ENCODE measurements at places on chromosomes 16 and 17.
A peak's percentile ranks its signal among the peaks of the same experiment; 100 is the strongest.

DNA sequence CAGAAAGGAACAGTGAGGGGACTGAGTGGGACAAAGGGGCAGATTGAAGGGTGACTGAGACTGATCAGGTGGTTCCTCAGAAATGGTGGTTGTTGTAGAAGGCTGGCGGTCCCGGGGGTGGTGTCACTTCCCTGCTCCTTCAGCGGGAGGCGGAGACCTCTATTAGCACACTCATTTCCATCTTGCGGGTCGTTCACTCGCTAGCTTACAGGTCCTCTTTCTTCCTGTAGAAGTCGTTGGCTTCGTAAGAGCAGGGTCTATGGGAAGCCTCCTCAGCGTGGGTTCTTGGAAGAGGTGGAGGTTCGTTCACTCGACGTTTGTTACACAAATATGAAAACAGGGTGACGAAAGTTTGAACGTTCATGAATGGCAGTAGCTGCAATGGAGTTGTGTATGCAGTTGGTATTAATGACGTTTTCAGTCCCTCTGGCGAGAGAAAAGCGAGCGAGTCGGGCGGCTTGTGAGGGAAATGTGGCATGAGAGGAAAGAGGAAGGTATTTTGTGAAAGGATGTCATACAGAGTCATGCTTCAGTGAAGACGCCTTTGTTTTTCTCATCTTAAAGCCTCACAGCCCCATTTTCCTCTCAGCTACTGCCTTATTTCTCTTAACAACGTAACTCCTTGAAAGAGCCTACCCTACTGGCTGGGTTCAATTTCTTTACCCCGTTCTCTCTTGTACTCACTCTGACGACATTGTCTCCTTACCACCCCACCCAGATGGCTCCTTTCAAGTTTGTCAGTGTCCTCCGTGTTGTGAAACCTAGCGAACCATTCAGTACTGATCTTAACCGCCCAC, 667 bp downstream of the EFCAB13 start:
- DNase-seq: no peak

- no peak for DNase-seq
Observed at GRCh38 chr17:74457820-74458166, 8.6 kb upstream of the CD300A start.

- no peak for DNase-seq
Observed at GRCh38 chr16:26688105-26688504, 378.6 kb upstream of the C16orf82 start.

GRCh38 chr17:78449983-78450595, 71.6 kb downstream of the PGS1 start:
- DNase-seq: no peak

GRCh38 chr17:74767111-74767516, 9.0 kb downstream of the NAT9 start:
- no peak for DNase-seq

GRCh38 chr16:23826528-23827045, 9.2 kb upstream of the PRKCB start:
- no peak for DNase-seq

DNA sequence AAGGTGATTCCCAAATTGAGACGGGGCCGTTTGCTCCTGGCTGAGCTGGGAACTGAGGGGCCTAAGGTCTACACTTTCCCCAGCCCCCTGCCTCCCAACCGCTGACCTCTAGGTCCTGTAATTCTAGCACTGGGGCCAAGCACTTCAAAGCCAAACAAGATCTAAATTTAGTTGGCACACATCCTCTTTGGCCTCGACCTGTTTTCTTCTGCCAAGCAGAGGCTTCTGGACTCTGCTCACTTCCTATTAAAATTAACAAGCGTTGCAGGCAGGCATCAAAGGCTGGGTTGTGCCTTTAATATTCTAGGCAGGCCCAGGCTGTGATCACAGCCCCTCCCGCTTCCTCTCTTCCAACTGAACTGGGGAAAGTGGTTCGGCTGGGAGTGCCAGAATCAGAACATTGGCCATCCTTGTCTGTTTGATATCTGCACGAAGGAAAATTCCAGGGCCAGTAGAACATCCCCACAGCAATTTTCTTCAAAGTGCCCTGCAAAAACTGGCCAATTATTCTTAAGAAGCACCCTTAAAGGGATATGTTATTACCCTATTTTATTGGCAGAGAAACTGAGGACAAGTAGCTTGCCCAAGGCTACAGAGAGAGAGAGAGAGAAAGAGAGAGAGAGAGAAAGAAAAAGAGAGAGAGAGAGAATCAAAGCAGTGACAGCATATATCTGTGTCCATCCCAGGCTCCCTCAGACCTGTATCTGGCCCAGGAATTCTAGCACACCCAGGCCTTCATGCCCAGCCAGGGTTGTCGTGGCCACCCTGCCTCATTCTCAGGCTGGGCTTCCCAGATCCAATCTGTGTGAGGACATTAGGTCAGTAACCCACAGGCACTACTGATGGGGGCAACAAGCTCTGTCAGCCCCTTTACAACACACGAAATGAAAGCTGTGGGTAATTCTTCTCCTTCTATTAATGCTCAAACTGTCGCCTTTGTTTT, 12.8 kb upstream of the MT4 start:
- no peak for DNase-seq

- DNase-seq: no peak
Observed at GRCh38 chr17:68777243-68777855, 176.2 kb upstream of the FAM20A start.

DNA sequence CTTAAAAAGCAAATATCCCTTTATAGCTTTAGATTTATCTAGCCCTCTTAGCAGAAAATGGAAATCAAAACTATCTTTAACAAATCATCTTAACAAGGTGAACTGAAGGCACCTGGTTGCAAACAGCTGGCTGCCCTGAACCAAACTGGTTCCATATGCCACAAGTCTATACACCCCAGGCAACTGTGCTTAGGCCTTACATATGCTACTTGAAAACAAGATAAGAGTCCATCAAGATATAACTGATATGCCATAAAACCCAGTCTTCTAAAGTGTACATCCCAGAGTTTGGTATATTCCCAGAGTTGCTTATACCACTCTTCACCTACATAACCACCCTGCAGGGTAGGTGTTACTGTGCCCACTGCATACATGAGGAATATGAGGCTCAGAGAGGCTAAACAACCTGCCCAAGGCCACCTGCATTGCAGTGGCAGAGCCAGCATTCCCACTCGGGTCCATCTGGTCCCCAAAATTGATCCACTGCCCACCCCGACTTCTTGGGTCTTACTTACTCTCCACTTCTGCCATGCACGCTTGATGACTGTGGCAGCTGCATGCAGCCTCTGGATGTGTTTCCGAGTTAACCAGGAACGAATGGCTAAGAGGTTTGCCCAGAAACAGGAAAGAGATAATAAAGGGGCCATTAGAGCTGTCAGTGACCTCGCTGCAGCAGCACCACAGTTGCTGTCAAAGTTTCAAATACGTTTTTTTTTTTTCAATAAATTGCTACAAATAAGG, 12.2 kb downstream of the ZNHIT3 start:
- no peak for DNase-seq

DNA sequence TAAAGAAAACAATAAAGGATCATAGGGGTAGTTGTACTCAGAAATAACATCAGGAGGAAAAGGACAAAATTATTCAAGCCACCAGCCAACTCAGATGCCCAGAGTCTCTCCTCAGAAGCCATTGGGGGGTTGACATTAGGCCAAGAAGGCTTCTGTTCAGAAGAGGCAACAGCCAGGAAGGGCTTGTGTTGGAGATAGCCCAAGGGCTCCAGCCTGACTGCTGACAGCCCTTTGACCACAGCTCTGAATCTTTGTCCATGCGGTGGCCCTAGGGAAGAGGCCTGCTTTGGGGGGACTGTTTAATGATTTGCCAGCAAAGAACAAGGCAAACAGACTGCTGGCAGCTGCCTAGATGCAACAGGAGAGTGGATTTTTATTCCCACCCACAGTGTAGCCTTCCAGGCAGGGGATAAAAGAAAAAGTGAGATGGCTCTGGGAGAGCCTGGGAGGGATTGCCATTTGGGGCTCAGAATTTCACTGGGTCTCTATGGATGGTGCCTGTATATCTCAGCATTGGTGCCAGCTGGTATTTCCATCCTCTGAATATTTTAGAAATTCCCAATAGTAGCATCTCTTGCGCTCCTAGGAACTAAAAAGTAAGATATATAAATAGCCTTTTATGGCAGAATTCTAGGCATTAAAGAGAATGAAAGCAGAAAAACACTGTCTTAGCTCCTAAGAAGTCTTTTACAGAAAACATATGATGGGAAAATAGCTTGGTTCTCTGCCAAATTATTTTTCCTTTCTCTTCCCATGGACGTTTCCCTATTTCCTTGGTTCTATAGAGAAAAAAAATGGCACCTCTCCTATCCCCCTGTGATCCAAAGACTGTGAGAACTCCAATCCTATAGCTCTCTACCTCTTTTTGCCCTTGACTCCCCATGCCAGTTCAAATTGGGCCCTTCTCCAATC, 29.4 kb upstream of the SUPT4H1 start:
- no peak for DNase-seq

GRCh38 chr16:89280546-89281188, 63.2 kb downstream of the ZNF778 start:
- DNase-seq: no peak

- DNase-seq: no peak
Observed at GRCh38 chr17:7440834-7441195, 1.5 kb downstream of the FGF11 start.

DNA sequence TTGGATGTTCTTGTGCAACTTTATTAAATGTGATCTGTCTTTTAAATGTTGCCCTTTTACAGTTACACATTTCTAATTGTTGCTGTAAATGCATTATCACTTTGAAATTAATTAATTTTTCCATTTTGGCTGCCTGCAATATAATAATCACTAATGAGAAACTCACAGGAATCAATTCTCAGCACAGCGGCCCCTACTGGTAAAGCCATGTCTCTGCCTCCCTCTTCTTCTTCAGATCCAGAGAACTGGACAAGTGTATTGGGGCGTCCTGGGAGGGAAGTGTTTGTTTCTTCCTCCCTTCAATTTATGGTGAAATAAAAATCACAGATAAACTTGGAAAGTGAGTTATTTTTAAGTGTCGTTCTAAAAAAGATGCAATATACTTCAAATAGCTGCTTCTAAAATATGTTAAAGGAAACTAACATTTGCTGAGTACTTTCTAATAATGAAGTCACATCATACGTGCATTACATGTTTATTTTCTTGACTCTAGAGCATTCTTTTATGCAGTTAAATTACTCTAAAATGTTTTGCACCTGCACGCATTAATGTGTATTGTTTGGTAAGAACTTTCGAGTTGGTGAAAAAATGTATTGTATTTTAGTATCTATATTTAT, 338.0 kb downstream of the WWOX start:
- no peak for DNase-seq

- peak; percentile 13 for DNase-seq
Observed at GRCh38 chr16:55465077-55465896, 13.7 kb upstream of the MMP2 start.

DNA sequence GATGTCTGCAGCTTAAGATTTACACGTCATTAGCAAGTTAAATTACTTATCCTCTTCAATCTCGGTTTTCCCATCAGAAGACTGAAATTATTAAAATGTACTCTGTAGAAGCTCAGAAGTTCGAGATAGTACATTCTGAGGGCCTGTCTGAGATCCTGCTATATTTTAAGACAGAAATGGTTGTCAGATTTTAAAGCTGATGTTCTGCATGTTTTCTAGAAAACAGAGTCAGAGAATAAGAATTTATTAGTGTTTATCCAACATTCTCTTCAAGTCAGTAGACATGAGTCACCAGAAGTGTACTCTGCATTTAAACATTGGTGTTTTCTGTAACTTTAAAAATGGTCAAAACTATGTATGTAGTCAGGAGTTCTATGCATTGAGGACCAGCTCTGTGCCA, 155.2 kb upstream of the MYOCD start:
- no peak for DNase-seq

- no peak for DNase-seq
Observed at GRCh38 chr16:2284001-2284770, 16.3 kb upstream of the RNPS1 start.

DNA sequence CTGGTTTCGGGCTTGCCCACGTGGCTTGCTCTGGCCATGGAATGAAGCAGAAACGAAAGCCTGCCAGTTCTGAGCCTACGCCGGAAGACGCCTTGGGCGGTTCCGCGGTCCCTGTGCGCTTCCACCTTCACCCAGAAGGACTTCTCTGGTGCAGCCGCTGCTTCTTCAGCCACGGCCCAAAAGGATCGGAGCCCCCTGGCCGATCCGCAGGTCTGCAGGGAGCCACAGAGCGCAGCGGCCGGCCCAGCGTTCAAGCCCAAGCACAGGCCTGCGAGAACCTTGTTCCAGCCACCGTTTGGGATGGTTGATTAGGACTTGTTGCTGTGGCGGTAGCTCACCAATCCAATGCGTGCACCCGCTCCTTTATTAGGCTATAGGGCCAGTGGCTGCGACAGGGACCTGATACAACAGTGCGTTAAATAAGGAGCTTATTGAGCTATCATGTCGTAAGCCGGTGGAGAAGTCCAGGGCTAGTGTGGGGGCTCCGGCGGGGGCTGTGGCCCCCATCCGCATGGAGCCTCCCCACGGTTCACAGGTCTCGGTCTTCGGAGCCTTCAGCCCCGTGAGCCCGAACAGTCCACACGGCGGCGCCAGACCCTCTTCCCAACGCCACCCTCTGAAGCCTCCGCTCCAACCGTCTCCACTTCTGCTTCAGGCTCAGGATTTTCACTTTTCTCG, 10.2 kb upstream of the MPP2 start:
- no peak for DNase-seq

DNA sequence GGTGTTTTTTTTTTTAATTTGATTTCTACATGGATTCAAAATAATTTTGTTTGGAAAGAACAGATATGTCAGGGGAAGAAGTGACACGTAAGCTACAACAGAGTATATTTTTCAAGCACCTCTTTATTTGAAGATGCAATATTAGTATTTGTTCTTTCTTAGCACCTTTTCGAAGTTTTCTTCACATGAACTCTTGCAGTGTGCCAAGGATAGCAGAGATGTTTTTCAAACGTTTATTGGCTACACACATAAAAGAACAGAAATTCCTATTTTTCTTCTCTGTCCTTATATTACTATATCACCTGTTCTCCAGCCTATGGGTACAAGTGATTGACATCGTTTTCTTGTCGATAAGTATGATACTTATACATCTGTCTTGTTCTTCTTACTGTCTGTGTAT, 192.7 kb upstream of the TBX2 start:
- no peak for DNase-seq

- no peak for DNase-seq
Observed at GRCh38 chr17:42895185-42895555, 5.4 kb upstream of the G6PC1 start.

- no peak for DNase-seq
Observed at GRCh38 chr17:33272438-33272837, 20.7 kb downstream of the ASIC2 start.

DNA sequence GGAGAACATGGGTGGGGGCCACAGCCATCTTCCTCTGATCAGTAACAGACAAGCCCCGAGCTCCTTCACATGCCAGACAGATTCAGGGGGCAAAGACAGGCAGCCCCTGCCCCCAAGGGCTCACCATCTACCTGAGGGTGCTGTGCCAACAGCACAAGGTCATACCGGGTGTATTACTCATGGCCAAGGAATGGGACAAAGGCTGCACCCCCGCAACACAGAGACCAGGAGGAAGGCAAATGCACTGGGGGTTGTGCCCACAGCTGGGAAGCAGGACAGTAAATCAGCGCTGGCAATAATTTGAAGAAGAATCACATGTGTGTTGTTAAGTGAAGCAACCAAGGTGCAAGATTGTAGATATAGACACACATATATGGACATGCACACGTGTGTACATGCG, 137.1 kb downstream of the C16orf95 start:
- no peak for DNase-seq

- DNase-seq: no peak
Observed at GRCh38 chr17:13462146-13462545, 139.6 kb downstream of the HS3ST3A1 start.

GRCh38 chr16:2497695-2498484, 15.9 kb upstream of the ATP6V0C start:
- DNase-seq: no peak

GRCh38 chr16:82675300-82675699, 48.5 kb downstream of the CDH13 start:
- DNase-seq: no peak

- DNase-seq: no peak
Observed at GRCh38 chr17:62737513-62737912, 70.6 kb downstream of the MARCHF10 start.

All from NCI-H1048 (cell line).